Activated T-cell treated with anti-CD3 and anti-CD28 coated beads for 48 hours (primary cell): ENCODE measurements at places on chromosomes 16 and 17.

DNA sequence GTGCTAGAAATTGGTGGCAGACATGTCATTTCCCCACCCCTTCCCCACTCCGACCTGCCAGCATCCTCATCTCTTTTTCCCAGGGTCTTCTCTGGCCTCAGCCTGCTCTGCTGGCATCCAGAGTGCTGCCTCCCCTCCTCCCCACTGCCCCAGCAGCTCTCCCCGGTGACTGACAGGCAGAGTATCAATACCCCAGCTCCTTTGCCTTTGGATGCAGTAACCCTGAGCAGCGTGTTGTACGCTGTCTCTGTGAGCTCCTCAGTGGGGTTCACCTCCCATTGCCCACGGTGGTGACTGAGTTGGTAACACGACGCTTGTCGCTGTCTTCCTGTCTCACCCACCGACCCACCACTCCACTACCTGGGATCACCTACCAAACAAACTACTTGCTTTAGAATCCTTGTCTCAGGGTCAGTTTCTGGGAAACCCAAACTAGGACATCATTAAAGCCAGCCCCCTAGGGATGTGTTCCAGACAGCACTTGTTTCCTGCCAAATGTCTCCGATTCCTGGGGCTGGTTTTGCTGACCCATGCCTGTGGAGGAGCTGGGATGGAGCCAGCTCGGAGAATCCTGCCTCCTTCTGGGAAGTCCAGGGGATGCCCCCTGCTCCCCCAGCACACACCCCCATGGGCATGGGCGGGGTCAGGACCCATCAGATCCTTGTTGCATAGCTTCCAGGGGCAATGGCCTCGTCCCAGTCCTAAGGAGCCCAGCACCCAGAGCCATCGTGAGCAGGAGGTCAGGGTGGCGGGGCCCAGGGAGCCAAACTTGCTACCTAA, 8.3 kb upstream of the SBK1 start:
- DNase-seq = no peak

DNA sequence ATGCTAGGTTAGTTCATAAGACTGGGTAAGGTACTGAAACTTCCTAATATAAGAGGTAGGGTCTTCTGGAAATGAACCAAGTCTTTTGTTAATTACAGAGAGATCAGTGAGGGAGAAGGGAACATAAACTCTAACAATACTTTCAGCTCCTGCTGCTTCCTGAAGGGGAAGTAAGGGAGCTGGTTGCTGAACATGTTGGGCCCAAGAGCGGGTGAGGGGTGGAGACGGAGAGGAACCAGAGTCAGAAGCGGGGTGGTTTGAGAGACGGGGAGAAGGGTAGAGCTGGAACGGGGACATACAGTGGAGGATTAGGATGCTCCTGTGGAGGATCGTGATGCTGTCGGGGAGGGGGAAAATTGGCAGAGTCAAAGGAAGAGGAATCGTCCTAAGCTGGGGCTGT, 11.5 kb upstream of the ZNF747 start:
- DNase-seq = no peak

- no peak for DNase-seq
Observed at GRCh38 chr16:52501746-52502145, 45.2 kb downstream of the TOX3 start.

DNA sequence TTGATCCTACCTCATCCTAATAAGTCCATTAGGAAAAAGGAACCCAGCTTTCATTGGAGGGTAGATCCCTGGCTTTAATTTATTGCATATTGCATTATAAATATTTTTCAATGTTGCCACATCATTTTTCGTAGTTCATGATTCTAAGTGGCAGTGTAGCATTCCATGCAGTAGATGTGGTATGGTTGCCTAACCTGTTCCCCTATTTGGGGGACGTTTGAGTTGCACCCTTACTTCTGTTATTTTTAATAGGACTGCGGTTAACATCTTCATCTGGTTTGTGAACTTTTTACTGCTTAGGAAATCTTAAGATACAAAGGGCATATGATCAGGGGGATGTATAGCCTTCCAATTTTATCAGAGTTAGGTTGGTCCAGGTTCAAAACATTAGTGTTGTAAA, 5.4 kb downstream of the SCPEP1 start:
- no peak for DNase-seq

- DNase-seq = peak; percentile 36
Observed at GRCh38 chr17:75404223-75404730, 1.2 kb downstream of the GRB2 start.

DNA sequence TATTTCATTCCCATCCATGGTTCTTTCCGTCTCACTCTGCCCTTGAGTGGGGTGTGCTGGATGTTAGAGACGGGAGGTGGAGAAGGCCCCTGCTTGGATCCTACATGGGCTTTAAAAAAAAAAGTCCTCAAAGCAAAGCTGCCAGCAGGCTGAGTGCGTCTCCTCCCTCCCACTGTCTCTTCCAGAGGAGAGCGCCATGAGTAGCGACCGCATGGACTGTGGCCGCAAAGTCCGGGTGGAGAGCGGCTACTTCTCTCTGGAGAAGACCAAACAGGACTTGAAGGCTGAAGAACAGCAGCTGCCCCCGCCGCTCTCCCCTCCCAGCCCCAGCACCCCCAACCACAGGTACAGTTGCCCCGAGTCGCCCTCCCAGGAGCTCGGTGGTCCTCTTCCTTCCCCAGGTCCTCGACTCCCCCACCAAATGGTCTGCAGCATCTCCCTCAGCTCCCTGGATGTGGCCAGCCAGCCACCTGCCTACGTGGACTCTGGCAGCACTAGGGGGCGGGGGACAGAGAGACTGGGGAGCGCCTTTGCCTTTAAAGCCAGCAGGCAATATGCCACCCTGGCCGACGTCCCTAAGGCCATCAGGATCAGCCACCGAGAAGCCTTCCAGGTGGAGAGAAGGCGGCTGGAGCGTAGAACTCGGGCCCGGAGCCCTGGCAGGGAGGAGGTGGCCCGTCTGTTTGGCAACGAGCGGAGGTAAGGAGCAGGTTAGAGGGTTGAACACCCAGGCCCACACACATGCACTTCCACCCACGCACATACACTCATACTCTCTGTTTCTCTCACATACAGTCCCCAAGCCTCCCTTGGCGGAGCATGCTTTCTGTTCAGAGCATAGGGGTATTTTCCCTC, 68.2 kb downstream of the PLD6 start:
- DNase-seq = no peak

GRCh38 chr16:22117609-22118008, 25.3 kb downstream of the VWA3A start:
- DNase-seq = no peak

DNA sequence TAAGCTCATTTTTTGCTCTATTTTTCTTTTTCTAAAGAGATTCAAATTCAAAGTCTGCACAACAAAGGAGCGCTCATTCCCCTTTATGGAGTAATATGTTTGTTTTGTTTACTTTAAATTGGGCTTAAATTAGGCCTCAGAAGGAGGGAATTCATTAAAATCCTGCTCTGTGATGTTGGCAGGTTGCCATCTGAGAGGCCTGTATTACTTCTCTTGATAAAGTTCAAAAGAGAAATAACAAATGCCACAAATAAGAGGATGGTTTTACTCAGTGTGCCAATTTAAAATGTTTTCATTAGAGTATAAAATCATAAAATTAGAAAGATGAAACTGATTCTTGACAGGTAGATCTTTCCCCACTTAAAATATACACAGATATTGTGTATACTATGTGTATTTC, 54.5 kb upstream of the HLF start:
- DNase-seq = no peak

DNA sequence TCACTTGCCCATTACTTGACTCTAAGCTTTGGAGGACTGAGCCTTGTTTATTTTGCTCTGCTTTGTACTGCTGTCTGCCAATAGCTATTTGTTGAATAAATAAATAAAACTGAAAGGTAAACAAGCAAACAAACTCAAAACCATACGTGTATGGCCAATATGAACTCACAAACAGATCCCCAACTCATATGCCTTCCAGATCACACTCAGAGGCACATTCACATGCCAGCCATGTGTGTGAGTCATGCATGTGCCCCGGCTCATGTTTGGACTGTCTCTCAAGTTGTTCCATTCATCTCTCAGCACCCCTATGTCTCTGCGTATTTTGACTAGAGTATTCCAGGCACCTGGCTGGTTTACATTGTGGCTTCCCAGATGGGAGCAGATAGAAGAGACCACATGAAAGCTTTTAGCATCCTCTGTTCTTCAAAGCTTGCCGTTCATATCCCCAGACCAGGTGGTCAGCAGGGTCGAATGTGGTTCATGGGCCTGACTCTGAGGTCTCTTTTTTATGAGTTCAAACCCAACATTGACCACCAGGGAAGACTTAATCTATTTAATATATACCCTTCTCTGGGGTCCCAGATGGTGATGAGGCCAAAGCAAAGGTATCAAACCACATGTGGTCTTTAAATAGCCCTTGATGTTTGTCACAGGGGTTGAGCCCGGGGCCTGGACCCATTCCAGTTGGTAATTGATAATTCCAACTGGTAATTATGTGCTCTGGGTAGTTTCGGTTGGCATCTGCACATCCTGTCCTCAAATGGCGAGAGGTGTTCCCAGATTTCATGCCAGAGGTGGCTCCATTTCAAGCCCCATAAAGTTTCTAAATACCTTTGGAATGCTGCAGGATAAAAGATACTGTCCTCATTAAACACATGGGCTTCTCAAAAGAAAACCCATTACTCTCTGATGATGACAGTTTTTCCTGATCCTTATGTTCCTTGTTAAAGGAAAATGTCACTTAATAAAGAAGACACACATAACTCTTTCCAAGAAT, 287.3 kb upstream of the MAF start:
- no peak for DNase-seq

DNA sequence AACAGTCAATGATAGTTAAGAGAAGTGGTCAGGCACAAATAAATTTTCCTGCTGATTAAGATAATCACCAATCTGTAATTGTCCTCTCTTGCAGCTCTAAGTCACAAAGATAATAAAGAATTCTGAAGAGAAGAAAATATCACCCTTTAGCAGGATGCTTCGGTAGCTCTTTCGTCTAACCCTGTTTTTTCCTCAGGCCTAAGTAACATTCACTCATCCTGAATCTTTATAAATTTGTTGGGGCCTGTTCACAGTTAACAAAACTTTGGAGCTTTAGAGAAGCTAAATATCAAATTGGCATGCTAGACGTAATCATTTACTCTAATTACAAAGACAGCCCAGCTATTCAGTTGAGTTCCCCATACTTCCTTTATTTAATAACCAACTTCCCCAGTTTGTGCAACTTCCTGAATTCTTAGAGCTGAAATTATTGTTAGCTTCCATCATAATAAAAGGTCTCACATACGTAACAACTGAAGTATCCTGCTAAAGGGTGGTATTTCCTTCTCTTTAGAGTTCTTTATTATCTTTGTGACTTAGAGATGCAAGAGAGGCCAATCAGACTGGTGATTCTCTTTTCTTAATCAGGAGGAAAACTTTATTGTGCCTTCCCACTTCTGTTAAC, 118.6 kb downstream of the TANGO6 start:
- no peak for DNase-seq

- DNase-seq = no peak
Observed at GRCh38 chr16:49581630-49582298, 208.2 kb downstream of the C16orf78 start.

DNA sequence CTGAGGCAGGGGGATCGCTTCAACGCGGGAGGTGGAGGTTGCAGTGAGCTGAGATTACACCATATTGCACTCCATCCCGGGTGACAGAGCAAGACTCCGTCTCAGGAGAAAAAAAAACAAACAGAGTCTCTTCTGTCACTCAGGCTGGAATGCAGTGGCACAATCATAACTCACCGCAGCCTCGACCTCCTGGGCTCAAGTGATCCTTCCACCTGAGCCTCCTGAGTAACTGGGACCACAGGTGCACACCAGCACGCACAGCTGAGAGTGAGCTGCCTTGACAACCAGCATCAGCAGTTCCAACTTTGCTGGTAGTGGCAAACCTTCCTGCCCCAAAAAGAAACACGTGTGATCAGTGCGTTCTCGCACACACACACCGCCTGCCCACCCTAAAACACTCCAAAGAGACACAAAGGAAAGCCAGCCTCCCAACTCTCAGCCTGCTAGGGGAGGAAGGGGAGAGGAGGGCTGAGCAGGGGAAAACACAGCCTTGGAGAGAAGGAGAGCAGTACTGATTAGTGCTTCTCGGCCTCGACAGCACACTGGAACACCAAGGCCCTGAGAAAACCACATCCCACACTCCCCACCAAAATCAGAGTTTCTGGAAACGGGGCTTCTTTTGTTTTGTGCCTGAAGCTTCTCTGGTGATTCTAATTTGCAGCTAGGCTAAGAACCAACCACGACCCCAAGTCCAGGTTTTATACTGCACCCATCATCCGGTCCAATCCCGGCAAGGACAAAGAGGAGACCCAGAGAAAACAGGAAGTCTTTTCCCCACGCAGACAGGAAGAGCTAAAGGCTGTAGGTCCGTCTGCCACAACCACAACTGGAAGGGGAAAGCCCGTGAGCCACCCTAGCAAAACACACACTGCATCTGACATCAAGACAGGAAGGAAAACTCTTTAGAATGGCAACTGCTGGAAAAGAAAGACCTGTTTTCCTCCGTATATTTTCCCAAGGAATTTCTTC, 28.8 kb downstream of the ZCCHC14 start:
- DNase-seq = peak; percentile 34

DNA sequence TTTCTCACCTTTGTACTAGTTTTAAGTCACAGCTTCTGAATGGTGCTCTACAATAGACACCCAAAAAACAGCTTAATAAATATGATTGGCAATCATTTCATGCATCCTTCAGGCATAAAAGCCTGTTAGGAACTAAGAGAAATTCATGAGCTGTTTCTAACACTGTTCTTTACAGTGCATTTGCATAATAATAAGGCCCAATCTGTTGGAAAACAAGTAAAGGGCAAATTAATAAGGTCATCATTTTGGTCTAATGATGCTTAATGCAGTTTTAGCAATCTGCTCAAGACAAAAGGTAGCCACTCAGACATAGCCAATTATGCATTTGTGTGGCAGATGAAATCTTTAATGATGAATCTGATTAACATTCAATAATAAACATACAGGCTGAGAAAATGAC, 55.5 kb upstream of the NACA2 start:
- no peak for DNase-seq

- DNase-seq = no peak
Observed at GRCh38 chr17:9498490-9498889, 77.1 kb downstream of the STX8 start.

- no peak for DNase-seq
Observed at GRCh38 chr17:63138713-63139112, 172.7 kb downstream of the TANC2 start.

DNA sequence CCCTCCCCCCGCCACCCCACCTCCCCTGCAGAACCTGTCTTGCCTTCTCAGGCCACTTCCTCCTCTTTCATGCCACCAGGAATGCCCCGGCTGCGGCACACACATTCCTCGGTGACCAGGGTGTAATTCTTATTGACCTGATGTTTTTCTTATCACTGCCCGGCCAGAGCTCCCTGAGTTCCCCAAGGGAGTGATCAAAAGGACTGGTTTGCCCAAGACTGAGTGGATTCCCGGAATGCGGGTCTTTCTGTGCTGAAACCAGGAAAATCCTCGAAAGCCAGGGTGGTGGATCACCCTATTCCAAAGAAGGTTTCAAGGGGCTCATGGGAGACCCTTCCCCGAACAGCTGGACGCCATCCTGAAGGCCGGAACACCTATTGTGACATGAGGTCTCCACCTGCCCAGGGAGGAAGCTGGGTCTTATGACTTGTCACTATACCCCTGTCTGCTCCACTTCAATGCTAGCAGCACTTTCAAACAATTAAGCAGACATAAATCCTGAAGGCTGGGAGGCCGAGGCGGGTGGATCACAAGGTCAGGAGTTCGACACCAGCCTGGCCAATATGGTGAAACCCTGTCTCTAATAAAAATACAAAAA, 53.0 kb upstream of the RPL38 start:
- DNase-seq = no peak
